ENCODE measurements at places on chromosomes 7 and 10. TPM values are rescaled to one million over a fixed set of nuclear protein-coding genes. Genes with fewer than 3 reads are reported as not detected.

DNA sequence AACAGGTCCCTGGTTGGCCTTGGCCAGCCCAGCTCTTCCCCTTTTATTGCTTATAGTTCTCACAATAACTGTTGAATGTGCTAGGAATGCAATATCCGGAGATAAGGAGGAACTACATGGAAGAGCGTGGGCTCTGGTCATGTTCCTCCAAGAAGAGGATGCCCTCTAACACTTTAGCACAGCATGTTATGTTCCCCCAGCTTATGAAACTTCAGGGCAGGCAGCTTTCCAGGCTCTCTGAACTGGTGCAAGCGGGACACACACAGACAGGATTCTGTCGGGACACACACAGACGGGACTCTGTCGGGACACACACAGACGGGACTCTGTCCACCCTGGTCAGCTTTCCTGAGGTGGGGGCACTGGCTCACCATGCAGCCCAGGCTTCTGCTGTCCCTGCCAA is 141.6 kb downstream of the PKD1L1 start:
- no peak for DNase-seq

SPRN gene
- not detected for polyA plus RNA-seq

ERVW-1 gene
- not detected for polyA plus RNA-seq

GRCh38 chr7:67692425-67692824 is 695.8 kb downstream of the TYW1 start:
- DNase-seq, result no peak

GRCh38 chr10:13053794-13054462 is 46.0 kb upstream of the OPTN start:
- no peak for DNase-seq

C10orf62 gene
- not detected for polyA plus RNA-seq

OR6B1 gene
- not detected for polyA plus RNA-seq

GRCh38 chr7:108112683-108113082 is 17.5 kb downstream of the LAMB4 start:
- DNase-seq, result no peak

DNA sequence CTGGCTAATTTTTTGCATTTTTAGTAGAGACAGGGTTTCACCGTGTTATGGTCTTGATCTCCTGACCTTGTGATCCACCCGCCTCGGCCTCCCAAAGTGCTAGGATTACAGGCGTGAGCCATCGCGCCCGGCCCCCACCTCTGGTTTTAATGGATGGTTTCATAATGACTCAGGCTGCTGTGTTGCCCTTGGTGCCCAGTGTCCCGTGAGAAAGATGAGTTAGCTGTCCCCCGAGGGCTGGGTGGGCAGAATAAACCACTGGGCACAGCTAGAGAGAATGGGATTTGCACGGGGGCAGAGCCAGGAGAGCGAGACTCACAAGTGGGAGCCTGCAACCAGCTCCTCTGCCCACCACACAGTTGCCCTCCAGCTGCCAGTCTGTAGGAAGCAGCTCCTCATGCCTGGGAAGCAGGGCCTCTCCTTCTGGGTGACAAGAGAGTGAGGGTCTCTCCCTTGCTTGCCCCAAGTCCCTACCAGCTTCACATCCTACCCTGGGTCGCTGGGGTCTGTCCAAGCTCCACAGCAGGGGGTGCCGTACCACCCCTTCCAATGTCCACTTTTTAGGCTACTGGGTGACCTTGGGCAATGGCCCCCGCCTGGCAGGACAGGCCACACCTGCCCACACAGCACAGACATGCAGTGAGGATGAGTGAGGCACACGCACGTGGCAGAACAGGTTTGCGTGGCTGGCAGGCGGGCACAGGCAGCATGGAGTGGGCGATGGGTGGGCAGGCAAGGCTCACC is 16.1 kb upstream of the NDST2 start:
- no peak for DNase-seq

BEND7 gene
- 0.10 TPM for polyA plus RNA-seq

DNA sequence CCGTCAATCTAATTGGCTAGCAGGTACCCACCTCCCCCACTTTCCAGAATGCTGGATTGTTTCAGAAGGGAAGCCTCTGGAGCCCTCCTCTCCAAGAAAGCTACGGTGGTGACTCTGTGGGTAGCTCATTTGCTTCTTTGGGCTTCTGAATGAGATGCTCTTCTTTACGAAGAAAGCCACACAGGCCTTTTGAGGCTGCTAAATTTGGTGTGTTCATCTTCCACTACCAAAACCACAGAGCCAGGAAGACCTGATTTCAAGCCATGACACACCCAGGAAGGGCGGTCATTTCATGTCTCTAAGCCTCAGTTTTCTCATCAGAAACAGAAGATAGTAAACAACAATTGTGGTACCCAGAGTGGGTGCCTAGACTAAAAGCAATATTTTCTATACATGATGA is 901.2 kb downstream of the KCNMA1 start:
- no peak for DNase-seq

- no peak for DNase-seq
Observed at GRCh38 chr10:10078446-10078845, 939.2 kb upstream of the CELF2 start.

- no peak for DNase-seq
Observed at GRCh38 chr10:125148528-125148927, 11.8 kb downstream of the CTBP2 start.

GRCh38 chr7:50397320-50397970 is 52.7 kb downstream of the FIGNL1 start:
- peak; percentile 60 for DNase-seq
